ENCODE measurements at places on chromosomes 1 and 21.

DNA sequence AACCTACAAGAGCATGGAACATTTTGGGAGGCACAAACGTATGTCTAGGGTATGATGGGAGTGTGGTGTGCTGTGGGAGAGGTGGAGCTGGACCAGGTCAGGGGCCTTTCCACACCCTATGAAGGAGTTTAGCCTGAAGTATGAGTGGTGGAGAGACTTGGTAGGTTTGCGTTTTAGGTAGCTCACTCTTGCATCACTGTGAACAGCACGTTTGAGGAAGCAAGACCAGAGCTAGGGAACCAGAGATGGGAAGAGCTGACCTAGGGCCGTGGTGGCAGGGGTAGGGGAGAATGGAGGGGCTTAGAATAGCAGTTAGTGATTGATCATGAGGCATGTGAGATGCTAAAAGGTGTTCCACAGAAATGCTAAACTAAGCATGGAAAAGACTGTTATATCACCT, 25.1 kb upstream of the ZFP69B start:
- no peak for DNase-seq

DNA sequence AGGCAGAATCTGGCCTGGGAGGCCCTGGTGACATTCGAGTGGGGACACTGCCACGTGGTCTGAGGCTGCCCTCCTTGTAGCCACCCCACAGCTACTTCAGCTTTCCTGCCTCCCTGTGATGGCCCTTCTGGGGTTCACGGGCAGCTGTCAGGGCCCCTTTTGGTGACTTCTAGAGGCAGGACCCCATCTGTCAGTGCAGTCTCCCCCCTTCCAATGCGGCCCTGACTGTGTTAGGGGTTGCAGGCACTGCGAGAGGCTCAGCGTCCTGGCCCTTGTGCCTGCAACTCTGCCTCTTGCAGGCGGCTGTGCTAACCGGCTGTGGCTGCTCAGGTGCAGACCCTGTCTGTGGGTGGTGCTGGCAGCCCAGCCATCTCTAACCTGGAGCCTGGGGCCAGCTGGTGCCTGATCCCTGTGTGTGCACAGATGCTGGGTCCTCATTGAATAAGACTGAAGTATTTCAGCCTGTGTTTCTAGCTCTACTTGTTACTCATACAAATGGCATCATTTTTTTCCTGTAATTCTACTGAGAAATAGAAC, 62.2 kb downstream of the S100B start:
- DNase-seq = no peak

- no peak for DNase-seq
Observed at GRCh38 chr1:63935143-63935542, 161.3 kb downstream of the ROR1 start.

DNA sequence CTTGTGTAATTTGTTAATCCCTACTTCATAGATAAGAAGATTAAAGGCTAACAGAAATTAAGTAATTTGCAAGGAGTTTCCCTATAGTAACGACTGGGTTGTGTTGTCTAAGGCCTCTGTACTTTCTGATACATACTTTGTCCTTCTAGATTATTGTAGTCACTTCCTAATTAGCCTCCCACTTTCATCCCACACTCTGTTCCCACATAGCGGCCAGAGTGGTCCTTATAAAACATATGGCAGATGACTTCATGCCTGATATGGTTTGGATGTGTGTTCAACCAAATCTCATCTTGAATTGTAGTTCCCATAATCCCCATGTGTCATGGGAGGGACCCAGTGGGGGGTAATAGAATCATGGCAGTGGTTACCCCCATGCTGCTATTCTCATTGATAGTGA, 120.5 kb upstream of the DAB1 start:
- no peak for DNase-seq

DNA sequence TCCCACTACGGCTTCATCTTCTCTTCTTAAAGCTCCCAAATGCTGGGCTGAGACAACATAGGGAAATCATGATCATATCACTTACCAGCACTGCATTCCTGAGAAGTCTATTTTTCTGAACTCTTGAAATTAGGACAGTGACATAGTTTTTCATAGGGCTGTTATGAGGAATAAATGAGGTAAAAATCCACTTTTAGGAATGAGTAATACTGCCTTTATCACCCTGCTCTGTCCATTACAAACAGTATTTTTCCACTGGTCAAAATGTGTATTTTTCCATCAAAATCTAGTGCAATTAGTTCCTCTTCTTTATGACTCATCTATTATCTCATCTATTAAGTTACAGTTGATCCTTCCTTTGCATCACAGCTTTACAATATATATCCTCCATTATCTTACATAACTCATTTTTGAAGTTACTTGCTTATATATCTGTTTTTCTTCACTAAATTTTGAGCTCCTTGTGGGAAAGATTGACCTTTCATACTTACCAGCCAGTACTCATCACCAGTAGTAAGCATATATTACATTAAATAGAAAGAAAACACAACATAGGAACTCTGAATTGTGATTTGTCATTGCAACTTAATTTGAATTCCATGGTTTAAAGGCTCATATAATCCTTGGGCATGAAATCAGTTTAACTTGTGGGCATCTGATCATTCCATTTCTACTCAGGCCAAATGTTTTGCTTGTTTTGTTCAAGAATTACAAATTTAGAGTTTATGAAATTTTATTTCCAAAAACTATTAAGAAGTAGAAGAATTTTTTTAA, 37.1 kb downstream of the PRRX1 start:
- no peak for DNase-seq

DNA sequence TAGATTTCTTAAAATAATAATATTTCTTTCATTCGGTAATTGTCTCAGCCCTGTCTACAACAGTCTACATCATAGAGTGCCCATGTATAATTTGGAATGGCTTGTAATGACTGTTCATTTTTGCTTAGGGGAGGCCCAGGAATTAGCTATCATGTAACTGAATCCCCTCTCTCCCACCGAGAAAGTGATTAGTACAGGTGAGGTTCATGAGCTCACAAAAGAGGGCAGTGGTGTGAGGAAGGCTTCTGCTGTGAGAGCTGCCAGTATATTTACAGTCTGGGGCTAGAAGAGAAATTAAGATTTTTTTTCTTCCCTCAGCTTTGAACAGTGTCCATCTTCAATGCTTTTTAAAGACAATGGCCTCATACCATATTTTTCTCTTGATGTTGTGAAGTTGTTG, 340.7 kb downstream of the ADGRL2 start:
- DNase-seq = no peak

- DNase-seq = no peak
Observed at GRCh38 chr21:32141318-32141633, 137.6 kb downstream of the MIS18A start.

- DNase-seq = no peak
Observed at GRCh38 chr21:15943009-15943666, 213.4 kb downstream of the USP25 start.

- no peak for DNase-seq
Observed at GRCh38 chr1:30038134-30039025, 685.0 kb downstream of the MATN1 start.

DNA sequence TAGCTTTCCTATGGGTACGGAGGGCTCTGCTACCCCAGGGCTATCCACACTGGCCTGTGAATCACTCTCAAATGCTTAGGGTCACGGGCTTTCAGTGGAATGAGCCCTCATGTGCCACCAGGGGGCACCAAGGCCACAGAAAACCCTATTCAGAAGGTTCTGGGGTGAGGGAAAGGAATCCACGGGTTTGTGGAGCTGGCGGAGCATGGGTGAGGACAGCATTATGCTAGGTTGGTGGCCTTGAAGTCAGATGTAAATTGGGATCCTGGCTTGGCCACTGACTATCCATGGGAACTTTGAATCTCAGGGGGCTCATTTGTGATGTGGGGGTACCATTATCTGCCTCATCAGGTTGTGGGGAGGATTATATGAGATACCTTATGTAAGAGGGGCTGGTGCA, 5.1 kb upstream of the LAMTOR5 start:
- no peak for DNase-seq

DNA sequence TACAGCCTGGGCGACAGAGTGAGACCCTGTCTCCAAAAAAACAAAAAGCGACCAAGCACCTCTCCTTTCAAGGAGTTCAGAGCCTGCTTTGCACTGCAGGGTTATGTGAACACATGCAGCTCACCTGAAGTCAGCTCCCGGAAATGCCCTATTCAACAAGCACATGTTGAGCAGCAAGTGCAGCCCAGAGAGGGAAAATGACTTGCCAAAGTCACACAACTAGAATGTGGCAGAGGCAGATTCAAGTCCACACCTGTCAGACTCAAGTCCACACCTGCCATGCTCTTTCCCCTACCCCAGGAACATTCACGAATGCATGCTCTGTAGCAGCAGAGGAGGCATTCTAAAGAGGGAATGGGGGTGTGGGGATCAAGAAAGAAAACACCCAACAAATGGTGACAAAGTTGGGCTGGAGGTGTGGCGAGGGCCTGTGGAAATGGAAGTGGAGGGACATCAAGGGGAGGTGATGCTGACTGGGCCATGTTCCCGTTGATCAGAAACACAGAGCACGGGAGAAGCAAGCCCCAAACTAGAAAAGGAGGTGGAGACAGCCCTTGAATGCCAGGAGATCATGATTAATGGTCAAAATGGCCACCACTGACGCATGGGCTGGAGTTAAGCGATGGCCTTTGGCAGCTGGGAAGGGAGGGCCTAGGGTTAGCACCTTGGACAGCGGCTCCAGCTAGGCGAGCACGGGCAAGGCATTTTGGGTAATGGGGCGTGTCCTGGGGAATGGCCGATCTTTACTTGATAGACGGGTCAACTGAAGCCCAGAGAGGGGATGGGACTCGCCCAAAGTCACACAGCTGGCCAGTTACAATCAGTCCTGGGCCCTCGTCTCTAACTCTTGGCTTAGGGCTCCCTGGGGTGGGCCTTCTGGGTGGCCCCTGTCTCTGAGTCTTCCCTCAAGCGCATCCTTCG, 21.5 kb downstream of the RAP1GAP start:
- no peak for DNase-seq

DNA sequence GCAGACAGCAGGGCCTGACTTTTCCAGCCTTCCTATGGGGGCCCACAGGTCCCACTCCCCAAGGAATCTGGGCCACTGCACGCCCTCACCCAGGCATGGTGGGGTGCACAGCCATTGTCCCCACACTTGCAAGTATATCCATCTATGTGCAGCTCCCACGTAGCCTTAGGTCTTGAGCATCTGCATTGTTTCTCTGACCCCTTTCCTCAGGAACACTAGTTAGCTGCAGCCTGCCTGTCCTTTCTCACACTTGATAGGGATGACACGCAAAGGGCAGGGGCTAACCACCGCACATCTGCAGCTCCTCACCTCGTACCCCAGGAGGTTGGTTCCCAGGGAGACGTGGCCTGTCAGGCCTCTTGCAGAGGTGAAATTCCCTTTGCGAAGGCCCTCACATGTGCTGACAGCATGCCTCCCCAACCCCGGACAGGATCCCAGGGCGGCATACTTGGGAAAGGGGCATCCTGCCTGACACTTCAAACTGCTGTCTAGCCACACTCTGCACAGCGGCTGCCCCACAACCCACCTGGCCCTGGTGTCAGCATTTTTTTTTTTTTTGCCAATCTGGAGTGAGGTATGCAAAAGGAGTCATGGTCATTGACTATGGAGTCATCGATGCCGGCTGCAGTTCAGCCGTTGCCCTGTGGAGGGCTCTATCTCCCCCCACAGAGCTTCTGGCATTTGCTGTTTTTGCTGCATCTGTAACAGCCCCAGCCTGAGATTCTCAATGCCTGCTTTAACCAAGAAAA, 5.0 kb downstream of the JMJD4 start:
- peak; percentile 10 for DNase-seq

GRCh38 chr1:206717674-206717989, 32.9 kb downstream of the MAPKAPK2 start:
- DNase-seq = no peak

GRCh38 chr1:43238085-43238484, 31.7 kb upstream of the TMEM125 start:
- peak; percentile 10 for DNase-seq

DNA sequence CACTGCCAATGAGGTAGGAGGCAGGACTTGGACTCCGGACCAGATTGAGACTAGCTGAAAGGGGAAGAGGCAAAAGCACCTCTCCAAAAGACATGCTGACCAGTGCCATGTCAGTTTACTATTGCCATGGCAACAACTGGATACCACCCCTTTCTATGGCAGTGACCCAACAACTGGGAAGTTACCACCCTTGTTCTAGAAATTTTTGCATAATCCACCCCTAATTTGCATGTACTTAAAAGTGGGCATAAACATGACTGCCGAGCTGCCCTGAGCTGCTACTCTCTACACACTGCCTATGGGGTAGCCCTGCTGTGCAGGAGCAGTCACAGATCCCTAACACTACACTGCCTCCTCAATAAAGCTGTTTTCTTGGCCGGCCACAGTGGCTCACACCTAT, 19.0 kb upstream of the SLC6A9 start:
- no peak for DNase-seq

GRCh38 chr1:244431166-244431565, 20.5 kb downstream of the ADSS2 start:
- no peak for DNase-seq

- no peak for DNase-seq
Observed at GRCh38 chr1:50955116-50955515, 5.0 kb downstream of the FAF1 start.

GRCh38 chr1:11641776-11642305, 12.4 kb downstream of the FBXO2 start:
- no peak for DNase-seq

DNA sequence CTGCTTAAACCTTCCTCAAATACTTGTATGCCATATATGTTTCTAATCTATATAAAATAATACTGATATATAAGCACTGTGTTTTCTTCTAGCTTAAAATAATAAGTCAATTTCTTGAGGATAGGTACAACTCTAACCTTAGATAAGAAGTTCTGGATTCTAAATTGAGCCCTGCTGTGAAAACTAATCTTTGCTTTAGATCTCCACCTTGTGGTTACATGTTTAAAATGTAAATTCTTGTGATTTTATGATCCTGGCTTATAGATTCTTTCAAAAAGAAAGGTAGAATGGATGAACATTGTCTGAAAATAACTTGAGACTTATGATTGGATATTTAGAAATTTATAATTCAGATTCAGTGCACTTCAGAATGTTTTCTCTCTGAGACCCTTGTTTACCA, 38.9 kb upstream of the HMCN1 start:
- DNase-seq = no peak
